ENCODE measurements at places on chromosomes 6 and 20. TPM values are rescaled to one million over a fixed set of nuclear protein-coding genes. Genes with fewer than 3 reads are reported as not detected.

DNA sequence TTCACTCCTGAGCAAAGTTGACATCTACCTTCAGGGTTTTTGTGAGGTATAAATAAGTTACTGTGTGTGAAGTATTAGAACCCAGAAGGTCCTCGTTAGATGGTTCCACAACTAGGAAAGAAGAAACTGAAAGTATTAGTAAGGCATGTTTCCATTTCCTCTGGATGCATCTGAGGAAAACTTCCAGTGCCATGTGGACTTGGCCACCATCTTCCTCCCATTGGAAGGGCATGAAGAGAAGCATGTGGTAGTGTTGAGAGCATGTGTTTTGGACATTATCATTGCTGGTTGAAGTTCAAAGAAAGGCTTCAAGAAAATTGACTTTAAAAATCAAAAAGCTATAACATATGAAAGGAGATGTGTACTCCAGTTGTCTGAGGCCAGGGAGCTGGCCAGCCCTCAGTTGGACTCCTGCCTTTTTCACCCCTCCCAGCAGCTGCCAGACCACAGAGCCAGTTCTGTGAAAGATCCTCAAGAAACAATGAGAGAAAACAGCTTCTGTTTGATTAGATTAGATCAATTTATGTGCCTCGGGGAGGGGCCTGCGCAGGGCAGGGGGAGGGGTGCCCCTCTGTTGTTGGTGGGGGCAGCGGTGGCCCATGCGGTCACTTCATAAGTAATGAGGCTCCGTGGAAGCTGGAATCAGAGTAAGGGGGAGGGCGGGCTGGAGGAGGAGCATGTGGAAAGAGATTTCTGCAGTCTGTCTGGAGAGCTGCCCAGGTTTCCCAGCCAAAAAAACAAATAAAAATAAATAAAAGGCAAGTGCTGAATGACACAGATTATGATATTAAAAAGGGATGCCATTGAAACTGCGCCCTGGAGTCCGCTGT is 154.0 kb downstream of the JARID2 start:
- no peak for DNase-seq

DNA sequence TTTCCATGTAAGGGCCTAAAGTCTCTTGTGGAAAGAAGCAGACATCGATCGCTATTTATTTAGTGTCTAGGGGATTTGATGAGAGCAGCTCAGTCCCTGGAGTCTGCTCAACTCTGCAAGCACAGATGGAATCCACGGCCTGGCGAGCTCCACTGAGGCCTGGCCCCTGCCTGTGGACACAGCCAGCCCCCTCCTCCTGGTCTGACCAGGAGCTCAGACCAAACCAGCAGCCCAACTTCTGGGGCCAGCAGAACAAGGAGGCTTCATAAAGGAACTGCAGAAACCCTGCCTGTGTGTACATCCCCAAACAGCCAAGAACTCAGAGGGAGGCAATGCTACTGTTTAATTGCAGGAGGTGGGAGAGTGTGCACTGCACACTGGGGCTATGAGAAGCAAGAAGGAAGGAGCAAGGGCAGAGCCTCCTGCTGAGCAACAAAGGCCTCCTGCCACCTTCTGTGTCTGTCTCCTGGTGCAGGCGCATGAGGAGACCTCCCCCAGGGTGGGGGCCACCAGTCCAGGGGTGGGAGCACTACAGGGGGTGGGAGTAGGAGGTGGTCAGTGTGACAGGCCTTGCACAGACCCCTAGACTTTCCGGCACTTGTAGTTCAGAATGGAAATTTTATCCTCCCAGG is 3.8 kb downstream of the CST5 start:
- no peak for DNase-seq

The C6orf52 gene
- total RNA-seq: 0.50 TPM

The SLPI gene
- 129 TPM for total RNA-seq

DNA sequence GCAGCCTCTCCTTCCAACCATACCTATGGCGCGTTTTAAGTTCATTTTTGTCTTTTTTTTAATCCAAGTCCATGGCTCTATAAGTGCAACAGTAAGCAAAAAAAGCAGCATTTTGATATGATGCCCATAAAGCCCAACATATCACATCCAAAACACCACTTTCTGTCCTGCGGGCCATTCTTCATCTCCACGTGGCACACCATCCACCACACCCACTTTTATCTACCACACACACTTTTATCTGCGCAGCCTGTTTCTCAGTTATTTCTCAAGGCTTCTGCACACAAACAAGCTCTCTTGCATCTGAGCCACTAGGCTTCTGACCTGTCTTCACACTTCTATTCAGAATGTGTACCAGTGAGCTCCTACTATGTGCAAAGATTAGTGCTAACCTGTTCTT is 5.3 kb downstream of the GCLC start:
- no peak for DNase-seq

- DNase-seq: no peak
These were observed 375.1 kb downstream of the BTBD9 start for GRCh38 chr6:38264605-38265004.

The UNC5CL gene
- 0.67 TPM for total RNA-seq

DNA sequence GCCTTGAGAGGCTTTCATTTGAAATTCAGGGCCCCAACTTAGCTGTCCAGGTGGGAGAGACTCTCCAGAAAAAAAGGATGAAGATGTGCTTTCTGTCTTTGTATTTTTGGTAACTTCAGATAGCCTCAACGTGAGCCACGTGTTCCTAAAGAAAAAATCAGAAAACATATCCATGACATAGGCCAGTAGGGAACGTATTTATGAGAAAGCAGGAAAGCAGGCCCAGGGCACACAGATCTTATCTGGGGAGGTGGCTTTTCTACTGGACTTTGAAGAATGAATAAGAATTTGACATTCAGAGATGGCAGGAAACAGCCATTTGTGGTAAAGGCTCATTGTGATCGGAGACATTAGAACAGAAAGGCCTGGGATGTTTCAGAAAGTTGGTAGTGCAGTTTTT is 21.2 kb upstream of the EXOC2 start:
- no peak for DNase-seq

The KCNG1 gene
- 53.0 TPM for total RNA-seq

GRCh38 chr6:13368079-13368730 is 39.9 kb upstream of the TBC1D7 start:
- no peak for DNase-seq

The DEFB121 gene
- not detected for total RNA-seq

- no peak for DNase-seq
These were observed 87.4 kb downstream of the CD24 start for GRCh38 chr6:106886922-106887797.

The BPIFB2 gene
- total RNA-seq: not detected

- peak; percentile 29 for DNase-seq
These were observed 4.1 kb upstream of the PREX1 start for GRCh38 chr20:48831718-48832404.

DNA sequence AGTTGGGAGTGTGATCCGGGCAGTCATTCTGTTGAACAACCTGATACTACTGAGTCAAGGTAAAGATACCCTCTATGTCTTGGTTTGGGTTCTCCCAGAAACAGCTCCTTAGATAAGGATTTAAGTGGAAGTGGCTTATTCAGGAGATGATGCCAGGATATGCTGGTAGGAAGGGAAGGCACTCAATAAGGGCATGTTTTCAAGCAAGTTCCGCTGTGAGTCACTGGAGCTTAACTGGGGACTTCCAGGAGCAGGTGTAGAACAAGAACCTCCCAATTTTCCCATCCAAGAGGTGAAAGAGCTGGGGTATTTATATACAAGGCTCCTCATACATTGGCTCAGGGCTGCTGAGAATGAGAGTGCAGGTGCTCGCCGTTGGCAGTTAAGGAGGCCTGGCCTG is 218.6 kb downstream of the AKAP7 start:
- DNase-seq: peak; percentile 2

DNA sequence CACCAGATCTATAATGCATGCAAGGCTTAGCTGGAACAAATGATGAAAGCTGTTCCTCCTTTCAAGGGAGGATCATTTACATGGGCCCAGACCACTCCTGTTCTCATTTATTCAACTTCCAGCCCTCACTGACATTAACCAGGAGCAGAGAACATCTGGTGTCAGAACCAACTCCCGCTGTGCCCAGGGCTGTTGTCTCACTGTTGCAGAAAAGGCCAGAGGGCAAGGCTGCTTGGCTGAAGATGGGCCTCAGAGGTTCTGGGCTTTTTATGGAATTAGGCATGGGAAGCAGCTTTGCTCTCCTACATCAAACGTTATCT is 164.2 kb downstream of the GMPR start:
- DNase-seq: no peak
